HT1080 (cell line): ENCODE measurements at places on chromosomes 11 and 22.
A peak's percentile ranks its signal among the peaks of the same experiment; 100 is the strongest.

GRCh38 chr22:46834021-46834737 is 71.7 kb downstream of the TBC1D22A start:
- no peak for DNase-seq

DNA sequence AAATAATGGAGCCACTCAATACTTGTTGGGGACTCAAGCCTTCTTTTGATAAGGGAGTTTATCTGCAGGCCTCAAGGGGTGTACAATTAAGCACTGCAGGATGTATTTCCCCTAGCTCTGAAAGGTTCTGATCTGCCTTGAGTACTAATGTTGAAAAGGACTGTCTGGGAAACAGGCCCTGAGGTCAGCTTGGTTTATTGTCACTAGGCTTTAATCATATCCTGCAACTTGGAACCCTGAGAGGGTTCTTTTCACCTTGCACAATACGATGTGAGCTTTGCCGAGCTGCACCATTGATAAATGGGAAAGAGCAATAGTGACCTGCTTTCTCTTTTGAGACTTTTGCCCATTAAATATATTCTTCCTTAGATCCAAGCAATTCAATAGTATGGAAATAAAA is 31.6 kb upstream of the HORMAD2 start:
- DNase-seq: no peak

- no peak for DNase-seq
These were observed 50.0 kb upstream of the ADA2 start for GRCh38 chr22:17269224-17269606.

DNA sequence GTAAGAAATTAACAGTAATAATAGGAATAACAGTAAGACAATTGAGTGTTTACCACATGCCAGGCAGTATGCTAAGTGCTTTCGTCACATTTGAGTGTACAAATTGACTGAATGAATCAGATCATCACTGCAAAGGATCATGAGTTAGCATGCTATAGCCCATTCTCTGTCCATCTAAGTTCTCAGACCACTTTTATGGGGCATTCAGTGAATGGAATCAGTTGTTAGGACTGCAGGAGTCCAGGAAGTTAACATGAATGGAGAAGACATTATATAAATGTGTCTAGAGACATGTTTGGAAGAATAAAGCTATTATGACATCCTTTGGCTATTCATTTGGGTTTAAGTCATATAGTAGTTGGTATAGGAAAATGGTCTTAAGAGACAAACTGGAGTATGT is 59.9 kb downstream of the NCAM1 start:
- no peak for DNase-seq

DNA sequence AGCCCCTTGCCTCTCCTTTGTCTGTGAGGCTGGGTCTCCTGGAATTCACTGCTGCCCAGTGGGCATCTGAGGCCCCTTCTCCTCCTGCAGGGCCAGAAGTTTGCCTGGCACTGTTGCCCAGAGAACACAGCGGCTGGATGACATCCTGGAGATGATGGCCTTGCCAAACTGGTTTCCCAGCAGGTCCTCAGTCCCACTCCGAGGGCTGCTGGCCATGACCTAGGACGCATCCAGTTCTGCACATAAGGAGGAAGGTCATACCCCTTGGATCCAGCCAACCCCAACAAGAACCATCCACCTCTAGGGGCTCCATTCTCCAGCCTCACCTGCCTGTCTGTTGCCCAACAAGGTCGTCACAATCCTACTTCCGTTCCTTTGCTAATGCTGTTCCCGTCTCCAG is 3.4 kb upstream of the SMTN start:
- DNase-seq: no peak

DNA sequence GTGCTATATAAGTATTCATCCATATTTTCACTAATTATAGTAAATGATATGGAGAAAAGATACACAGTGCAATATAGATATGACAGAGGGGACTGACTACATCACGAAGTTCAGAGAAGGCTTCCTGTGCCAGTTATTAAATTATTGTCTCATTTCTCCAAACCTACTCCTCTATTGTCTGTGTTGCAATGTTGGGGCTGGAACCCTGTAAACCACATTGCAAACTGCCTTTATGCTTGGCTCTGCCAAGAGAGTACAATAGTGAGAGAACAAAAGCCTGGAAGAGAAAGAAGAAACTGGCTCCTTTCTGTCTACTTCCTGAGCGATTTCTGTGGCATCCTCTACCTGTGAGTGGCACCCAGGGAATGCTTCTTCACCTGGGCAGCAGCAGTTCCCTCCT is 46.4 kb downstream of the ME3 start:
- no peak for DNase-seq

DNA sequence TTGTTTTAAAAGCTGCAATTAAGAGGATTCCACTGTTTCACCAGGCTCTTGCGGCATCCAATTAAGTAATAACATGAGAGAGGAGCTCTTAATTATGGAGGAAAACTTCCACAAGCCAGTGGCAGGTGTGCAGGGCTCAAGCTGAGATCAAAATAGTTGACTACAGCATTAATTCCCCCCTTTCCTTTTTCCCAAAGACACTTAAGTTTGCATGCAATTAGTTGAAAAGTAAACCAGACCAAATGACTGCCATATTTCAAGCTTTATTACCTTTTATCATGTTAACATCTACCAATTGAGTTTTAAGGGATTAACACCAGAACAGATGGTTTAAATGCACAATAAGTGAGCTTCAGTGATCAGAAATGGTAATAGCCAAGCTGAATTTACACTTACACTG is 32.1 kb downstream of the FAM168A start:
- no peak for DNase-seq

- DNase-seq: peak; percentile 90
These were observed 21.4 kb upstream of the PANX2 start for GRCh38 chr22:50148991-50149721.

DNA sequence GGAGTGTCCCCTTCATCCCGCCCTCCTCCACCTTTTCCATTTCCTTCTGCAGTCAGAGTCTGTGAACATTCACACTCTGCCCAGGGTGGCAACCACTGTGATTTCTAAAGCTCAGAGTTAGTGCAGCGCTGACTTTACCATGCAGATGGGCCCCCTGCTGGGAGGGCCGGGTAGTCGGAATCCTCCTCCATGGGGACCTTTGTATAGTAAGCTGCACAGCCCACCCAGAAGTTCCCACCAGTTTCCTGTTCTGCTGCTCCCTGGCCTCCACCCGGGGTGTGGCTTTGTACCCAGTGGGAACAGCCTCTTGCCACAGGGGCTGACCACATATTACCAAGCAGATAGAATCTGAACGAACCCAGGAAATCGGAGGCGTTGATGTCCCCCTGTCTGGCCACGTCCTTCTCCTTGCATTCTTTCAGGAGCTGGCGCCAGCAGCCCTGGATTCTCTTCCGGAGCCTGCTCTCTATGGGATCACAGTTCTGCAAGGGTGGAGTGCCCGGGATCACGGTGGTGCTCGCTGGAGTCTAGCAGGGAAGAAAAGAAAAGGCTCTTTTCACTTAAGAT is 125.3 kb downstream of the MPPED1 start:
- peak; percentile 6 for DNase-seq

- no peak for DNase-seq
These were observed 69.5 kb downstream of the SLC1A2 start for GRCh38 chr11:35349897-35350296.

- DNase-seq: no peak
These were observed 5.5 kb downstream of the UPK2 start for GRCh38 chr11:118961591-118961990.

GRCh38 chr22:36257308-36257707 is 4.4 kb downstream of the APOL1 start:
- no peak for DNase-seq
